ENCODE measurements at places on chromosomes 11 and 22.

- no peak for DNase-seq
Measured at GRCh38 chr22:31695423-31695822, 33.4 kb upstream of the PISD start.

DNA sequence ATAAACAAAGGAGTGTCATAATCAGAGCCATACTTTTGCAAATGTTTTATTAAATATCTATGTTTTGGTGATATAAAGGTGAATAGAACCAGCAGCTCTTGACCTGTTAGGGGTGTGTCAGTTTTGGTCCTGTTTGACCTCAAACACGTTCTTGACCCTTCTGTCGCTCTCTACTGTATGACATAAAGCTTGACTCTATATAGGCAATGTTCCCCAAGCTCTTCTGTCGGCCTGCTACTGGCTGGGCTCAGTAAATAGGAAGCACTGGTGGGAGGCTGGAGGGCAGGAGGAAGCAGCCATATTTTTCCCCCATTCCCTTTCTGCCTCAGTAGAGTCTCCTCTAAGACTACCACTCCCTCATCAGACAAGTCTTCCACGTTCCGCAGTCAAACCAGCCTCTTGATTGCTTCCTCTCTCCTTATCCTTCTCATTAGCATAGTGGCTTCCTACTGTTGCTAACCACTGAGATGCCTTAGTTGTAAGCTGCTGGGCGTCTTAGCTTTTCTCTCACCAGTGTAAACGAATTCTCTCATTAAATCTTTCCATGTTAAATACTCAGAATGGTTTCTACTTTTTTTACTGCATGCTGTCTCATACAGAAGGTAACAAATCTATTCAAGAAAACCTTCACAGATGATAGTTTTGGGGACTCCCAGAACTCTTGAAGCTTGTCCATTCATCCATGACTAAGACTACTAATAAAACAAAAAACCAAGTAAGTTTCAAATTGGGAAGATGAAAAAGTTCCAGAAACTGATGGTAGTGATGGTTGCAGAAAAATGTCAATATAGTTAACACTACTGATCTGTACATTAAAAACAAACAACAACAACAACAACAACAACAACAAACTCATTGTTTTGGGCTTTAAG, 3.3 kb downstream of the NPAT start:
- DNase-seq = no peak

- DNase-seq = peak; percentile 53
Measured at GRCh38 chr11:31887180-31887579, 76.1 kb upstream of the PAX6 start.

DNA sequence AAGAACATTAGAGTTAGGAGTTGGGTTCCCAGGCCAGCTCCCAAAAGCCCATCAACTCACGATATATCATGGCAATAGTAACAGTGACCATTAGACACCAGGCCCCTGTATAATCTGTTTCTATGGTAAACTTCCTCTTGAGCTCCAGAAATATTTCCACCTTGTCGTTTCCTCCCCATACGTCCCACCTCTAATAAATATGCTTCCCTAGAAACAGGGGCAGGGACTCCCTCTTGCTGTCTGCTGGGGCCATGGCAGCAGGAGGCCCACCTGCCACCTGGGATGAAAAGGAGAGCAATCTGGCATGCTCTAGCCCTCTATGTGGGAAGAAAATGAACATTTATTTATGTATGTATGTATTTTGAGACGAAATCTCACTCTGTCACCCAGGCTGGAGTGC, 32.2 kb upstream of the AMOTL1 start:
- DNase-seq = peak; percentile 85

GRCh38 chr11:82843057-82843795, 57.0 kb downstream of the PRCP start:
- no peak for DNase-seq

- peak; percentile 26 for DNase-seq
Measured at GRCh38 chr11:20654038-20654437, 15.3 kb upstream of the NELL1 start.

DNA sequence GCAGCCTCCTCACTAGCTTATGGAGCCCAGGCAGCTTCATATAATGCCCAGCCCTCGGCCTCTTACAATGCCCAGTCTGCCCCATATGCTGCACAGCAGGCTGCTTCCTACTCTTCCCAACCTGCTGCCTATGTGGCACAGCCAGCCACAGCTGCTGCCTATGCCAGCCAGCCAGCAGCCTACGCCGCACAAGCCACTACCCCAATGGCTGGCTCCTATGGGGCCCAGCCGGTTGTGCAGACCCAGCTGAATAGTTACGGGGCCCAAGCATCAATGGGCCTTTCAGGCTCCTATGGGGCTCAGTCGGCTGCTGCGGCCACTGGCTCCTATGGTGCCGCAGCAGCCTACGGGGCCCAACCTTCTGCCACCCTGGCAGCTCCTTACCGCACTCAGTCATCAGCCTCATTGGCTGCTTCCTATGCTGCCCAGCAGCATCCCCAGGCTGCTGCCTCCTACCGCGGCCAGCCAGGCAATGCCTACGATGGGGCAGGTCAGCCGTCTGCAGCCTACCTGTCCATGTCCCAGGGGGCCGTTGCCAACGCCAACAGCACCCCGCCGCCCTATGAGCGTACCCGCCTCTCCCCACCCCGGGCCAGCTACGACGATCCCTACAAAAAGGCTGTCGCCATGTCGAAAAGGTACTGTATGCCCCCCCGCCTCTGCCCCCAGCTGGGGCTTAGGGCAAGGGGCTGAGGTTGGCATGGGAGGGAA, 8.8 kb downstream of the RBM14 start:
- no peak for DNase-seq
